ENCODE measurements at places on chromosomes 4 and X.

- peak; percentile 54 for DNase-seq
These were observed 10.7 kb downstream of the LIAS start for GRCh38 chr4:39469429-39470077.

GRCh38 chr4:55121246-55121645, 4.1 kb downstream of the KDR start:
- no peak for DNase-seq

- no peak for DNase-seq
These were observed 11.0 kb upstream of the IL3RA start for GRCh38 chrX:1325515-1326116.

- no peak for DNase-seq
These were observed 167.9 kb downstream of the CAMK2D start for GRCh38 chr4:113593400-113594230.

DNA sequence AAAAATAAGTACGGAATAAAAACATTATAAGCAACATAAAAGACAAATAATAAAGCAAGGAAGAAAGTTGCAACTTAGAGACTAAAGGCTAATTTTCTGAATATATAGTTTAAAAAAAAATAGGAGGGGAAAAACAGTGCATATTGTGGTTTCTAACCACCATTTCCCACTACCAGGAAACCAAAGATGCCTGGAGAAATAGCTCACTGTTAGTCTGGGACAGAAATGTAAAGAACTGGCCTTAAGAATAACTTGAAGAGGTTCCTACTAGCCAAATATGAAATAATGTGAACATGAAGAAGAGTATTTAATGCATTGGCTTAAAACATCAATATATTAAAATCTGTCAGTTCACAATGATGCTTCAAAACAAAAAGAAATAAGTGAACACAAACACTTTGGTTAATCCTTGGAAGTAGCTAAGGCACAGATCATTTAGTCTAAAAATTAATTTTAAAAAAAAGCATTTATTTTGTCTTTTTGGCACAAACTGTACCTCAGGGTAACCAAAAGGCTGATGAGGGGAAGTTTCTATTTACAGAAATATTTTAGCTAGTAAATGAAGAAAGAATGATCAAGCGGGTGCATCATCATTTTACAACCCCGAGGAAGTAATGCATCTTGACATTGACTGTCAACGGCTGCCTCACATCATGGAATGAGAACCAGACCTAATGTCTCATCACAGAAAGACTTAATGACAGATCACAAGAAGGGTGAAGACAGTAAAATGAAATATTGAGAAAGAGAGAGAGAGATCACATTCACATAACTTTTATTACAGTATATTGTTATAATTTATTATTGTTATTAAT, 297.2 kb upstream of the LDB2 start:
- no peak for DNase-seq

GRCh38 chrX:1185561-1185960, 26.9 kb downstream of the CRLF2 start:
- DNase-seq, result no peak

- DNase-seq, result no peak
These were observed 89.6 kb downstream of the SHROOM2 start for GRCh38 chrX:9875801-9876200.

- DNase-seq, result no peak
These were observed 118.3 kb upstream of the PUDP start for GRCh38 chrX:7266288-7266687.

GRCh38 chr4:173013232-173013930, 155.2 kb upstream of the GALNT7 start:
- no peak for DNase-seq

- DNase-seq, result no peak
These were observed 17.0 kb upstream of the MAPK10 start for GRCh38 chr4:86376850-86377249.

GRCh38 chr4:79030973-79031372, 91.7 kb upstream of the PAQR3 start:
- no peak for DNase-seq

DNA sequence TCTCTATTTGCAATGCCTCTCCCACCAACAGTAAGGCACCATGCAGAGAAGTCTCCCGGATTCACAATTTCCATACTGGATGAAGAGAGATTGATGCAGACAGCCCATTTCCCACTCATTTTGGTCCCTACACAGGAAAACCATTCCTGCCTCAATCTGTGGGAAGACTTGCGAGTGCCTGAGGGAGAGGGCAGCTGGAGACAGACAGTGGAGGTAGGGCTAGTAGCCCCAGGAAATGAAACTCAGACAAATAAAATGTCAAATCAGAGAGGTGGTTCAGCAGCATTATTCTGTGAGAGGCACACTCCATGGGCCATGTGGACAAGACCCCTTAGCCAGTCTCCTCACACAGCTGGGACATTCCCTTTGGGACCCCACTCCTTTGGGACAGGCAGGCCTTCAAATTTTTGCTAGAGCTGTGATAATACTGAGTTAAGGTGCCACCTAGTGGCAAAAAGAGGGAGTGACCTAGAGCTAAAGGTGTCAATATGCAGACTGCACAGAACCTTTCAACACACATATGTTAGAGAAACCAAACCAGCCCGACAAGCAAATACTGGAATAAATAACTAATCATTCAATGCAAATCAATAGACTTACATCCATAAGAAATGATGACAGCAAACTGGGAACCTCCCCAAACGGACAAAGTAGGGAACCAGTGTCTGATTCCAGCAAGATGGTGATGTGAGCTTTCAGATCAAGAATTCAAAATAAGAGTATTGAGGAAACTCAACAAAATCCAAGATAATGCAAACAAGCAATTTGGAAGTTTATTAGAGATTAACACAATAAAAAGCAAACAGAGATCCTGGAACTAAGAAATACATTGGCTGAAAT, 1865.3 kb upstream of the AGA start:
- no peak for DNase-seq

DNA sequence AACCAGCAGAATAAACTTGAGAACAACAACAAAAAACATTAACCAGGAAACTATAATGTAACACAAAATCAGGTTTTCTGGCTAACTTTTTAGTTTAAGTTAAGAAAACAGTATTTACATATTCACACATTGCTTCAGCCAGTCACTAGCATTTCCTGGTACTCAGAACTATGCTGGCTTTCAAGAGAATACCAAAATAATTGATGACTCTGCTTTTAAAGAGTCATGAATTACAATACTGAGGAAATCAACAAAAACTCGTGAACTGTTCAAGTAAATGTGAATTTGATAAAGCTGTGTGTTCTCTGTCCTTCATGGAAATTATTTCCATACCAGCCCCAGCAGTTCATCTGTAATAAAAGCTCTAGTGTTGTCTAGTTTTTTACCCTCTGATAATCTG, 27.4 kb downstream of the PRSS12 start:
- no peak for DNase-seq

DNA sequence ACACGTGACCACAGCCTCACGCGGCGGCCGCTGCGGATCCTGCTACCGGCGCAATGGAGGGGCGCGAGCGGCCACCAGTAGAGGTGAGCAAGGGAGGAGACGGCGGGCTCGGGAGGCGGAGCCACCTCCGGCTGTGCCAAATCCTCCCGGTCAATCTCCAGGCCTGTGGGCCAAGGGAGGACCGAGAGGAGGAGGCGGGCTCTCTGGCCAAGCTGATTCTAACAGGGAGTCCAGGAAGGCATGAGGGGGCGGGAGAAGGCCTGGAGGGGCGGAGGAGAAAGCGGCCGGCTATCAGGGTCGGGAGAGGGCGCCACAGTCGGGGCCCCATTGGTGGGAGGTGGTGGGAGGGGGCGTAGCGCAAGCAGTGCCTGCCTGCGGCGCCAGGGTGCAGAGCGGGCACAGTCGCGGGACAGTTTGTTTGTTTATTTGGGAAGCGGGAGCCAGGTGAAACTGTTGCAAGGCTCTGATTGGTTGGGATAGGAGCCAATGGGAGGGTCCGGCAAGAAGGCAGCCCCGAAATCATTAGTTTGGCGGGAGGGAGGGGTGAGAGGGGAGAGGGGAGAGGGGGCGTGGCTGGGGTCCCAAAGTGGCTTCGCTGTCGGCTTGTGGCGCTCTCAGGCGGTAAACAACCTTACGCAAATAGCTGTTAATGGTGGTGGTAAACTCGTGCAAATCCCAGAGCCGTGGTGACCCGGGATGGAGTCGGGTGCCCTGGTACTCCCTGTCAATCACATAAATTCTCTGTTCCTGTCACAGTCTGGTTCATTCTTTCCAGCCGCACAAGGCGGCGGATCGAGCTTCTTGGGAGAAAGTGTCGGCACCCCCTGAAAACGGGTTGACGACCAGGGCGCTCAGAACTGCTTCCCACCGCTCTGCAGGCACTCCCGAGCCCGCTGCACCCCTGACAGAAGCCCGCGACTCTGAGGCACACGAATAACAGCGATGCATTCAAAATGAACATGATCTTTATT, at the start of gene IRS4:
Gene IRS4, minus strand, starts transcription at position 55 of the 971 bp plus-strand sequence.
- no peak for DNase-seq

GRCh38 chrX:1181170-1181569, 31.3 kb downstream of the CRLF2 start:
- no peak for DNase-seq

GRCh38 chrX:112571388-112571787, 108.3 kb downstream of the LHFPL1 start:
- DNase-seq, result no peak

DNA sequence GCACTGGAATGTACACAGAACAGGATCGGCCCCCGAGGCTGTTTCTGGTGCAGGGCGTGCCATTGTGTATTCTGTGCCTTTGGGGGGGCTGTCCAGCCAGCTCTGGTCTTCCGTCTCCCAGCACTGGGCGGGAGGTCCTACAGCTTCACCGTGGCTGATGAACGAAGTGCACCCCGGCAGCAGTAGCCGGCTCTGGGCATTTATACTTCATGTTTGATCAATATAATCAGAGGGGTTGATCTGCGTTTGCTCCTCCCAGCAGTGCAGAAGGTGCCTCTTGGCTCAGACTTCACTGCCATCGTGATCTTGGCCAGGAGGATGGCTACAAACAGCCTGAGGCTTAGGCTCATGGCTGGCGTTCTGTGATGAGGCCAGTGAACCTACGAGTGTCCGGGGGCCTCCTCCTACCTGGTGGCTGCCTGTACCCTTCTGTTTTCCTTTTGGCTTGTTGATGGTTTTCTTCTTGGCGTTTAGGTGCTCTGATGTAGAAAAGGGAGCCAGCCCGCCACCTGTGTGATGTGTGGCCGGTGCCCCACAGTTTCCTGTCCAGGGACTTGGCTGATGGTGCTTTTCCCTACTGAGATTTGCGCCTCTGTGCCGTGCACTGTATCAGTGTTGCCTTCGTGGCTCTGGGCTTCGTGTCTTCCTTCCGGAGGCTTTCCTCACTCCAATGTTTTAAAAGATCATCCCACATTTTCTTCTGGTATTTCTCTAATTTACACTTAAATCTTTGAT, 31.2 kb upstream of the HGFAC start:
- DNase-seq, result no peak

- no peak for DNase-seq
These were observed 23.7 kb downstream of the SULT1E1 start for GRCh38 chr4:69836287-69836686.

DNA sequence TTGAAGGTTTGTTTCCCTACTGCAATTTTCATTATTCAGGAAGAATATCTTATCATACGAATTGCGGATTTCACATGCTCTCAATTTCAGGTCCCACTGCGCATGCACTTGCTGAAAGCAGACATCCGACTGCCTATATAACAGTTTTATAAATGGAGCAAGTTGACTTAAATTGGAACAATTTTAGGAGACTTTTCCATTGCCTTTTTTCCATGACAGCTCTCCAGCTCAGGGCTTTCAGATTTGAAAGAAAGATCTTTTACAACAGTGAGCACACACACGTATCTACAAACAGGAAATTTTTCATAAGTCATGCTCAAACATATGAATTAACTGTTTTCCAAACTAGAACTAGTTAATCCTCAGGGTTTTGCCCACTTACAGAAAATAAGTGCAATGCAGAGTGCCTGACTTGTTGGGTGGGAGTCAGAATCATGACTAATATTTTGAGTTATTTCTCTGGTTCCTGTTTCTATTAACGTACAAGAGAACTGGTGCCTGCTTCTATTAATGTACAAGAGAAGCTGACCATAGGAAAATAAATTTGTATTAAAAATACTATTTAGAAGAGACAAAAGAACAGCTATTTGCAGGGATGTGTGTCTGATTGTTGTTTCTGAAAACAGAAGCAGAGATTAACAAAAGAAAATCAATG, 137.9 kb downstream of the GPC3 start:
- DNase-seq, result no peak

- DNase-seq, result no peak
These were observed 18.0 kb downstream of the CDKL2 start for GRCh38 chr4:75612306-75612705.

- no peak for DNase-seq
These were observed 34.8 kb upstream of the MAP9 start for GRCh38 chr4:155411546-155411945.

DNA sequence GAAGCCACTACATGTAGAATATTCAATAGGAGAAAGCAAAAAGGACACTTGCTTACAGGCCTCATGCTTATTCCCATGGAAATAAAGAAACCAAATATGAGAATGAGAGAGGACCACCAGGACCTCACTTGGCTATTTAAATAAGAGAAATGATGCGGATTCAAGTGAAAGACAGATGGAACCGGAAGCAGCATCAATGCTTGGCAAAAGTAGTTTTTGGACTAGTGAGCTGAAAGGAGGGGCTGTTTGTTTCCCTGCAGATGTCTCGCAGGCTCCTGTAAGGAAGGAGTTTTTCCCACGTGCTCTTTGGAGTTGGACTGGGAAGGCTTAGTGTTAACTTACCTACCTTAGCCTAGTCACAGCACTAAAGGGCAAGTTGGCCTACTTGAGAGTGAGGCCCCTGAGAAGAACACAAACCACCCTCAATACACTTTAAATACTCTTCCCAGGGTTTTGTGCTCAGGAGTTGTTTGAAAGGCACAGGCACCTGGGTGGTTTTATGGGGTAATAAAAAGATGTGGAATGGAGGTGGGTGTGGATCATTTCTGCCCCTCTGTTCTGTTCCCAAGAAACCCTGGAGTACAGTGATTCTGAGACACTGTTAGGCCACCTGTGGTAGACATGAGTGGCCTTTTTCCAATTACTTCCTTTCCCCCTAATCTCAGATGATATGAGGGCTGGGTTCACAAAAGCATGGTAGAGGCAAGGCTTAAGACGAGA, 113.3 kb upstream of the C1GALT1C1 start:
- DNase-seq, result no peak

DNA sequence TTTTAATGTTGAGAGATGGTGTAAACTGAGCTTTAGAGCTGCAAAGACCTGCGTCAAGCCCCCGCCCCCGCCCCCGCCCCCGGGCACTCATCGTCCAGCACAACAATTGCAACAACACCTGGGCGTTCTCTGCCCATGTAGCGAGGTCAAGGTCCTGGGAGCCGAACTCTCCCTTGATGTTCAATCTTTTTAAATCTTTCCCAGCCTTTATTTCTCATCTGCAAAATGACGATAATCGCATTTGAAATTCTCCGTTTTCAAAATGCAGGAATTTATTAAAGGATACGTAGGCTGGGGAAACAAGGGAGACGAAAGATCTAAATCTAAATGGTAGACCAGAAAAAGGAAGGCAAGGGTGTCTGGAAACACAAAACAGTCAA, 648 bp upstream of the MSMO1 start:
- no peak for DNase-seq

- DNase-seq, result peak; percentile 68
These were observed 367.0 kb downstream of the BCOR start for GRCh38 chrX:39730662-39731329.

GRCh38 chr4:83378419-83378818, 43.8 kb upstream of the HPSE start:
- no peak for DNase-seq

GRCh38 chrX:2707334-2707760, 16.3 kb downstream of the CD99 start:
- DNase-seq, result peak; percentile 72

Data from skeletal muscle cell (primary cell).